ENCODE measurements at places on chromosomes 11 and 22. TPM values are rescaled to one million over a fixed set of nuclear protein-coding genes. Genes with fewer than 3 reads are reported as not detected.

DNA sequence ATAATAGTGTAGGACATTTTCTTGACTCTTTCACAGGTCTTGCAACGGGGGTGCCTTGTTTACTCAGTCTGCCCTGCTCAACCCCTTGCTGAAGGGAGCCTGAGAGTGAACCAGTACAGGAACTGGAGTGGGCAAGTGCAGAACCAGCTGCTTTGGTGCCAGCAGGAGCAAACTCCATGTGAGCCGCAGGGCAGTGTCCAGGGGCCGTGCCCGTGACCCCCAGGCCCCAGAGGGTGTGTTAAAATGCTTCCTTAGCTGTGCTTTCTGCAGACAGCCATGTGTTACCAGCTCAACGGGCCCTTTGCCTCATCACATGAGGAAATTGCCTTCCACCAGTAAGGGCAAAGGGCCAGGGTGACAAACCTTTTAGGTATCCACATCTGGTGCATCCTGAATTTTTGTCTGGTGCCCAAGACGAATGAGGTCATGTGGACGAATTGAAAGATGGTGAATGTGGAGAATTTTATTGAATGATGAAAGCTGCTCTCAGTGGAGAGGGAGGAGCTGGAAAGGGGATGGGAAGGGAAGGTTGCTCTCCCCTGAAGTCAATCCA is 53.6 kb upstream of the OR5D13 start:
- no peak for DNase-seq

- DNase-seq = no peak
These were observed 619.1 kb downstream of the METTL15 start for GRCh38 chr11:28727254-28727653.

DNA sequence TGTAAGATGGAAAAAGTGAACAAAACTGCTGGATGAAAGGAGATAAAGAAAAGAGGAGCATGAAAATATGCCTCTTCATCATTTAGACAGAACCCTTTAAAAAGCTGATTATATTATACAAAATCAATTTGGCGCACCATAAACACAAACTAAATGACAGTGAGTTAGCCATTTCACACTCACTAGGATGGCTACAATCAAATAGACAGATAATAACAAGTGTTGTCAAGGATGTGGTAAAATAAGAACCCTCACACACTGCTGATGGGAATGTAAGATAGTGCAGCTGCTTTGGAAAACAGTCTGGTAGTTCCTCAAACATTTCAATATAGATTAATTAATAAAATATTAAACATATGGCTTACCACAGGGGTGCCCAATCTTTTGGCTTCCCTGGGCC is 99.7 kb downstream of the CWF19L2 start:
- no peak for DNase-seq

DNA sequence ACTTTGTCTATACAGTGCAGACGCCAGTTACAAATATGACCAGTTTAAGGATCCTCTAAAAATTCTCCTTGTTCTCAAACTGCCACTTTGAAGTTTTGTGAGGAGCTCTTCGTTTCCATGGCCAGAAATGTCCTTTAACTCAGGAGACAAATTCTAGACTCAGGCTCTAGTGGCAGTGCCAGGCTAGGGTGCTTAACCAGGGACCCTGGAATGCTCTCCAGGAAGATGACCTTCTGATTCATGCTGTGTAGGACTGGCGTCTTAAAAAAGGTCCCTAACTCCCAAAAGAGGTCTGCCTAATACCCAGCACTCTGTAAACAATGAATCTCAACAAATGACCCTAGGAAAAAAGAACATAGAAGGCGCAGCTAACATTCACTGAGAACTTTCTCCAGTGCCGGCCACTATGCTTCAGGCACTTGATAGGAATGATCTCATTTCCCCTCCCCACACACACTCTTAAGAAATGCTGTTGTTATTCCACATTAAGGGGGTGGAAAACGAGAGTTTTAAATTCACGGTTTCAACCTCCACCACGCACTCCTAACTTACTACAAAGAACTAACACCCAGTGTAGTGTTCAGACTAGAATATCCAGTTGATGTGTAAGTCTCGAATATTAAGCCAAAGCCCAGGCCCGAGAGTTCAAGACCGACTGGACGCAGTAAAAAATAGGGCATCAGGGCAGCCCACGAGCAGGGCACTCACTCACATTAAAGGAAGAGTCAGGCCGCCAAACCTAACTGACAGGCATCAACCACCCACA is 747 bp downstream of the NXF1 start:
- DNase-seq = peak; percentile 36

DNA sequence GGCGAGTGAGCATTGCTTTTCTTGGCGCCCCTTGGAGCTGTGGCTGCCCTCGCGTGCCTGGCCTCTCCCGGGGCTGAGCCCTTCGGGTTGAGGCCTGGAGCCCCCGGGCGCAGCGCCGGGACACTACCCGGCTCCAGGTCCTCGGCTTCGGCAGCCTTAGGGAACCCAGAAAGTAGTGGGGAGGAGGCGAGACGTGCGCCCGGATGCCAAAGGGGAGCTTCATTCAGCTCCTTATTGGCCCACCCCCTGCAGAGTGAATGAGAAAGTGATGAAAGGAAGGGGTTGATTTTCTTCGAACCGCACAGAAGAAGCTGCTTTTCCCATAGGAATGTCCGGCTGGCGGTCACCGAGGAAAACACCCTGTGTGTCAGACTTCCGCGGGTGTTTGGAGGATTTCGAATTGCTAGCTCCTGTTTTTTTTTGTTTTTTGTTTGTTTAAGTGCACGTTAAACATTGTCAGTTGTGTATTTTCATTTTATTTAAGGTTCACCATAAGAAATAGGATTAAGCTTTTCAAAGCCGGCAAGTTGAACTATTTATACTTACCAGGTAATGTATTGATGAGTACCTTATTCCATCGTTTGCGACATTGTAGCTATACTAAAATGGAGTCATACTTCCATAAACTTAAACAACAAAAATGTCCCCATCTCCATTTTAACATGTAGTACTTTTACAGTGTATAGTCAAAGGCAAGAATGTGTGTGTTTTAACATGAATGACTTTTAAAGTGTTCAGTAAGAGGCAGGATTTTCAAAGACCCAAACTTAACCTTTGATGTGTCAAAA is 841 bp upstream of the EIF4G2 start:
- no peak for DNase-seq

GRCh38 chr11:119482521-119483011 is 59.6 kb upstream of the THY1 start:
- no peak for DNase-seq

C1QTNF6 gene
- 24.9 TPM for polyA plus RNA-seq

SYT8 gene
- 0.57 TPM for polyA plus RNA-seq

FAM180B gene
- polyA plus RNA-seq = 0.30 TPM

USH1C gene
- 0.31 TPM for polyA plus RNA-seq
